ENCODE measurements at places on chromosomes 13 and 19. TPM values are rescaled to one million over a fixed set of nuclear protein-coding genes. Genes with fewer than 3 reads are reported as not detected.

MAMSTR gene
- total RNA-seq: 0.57 TPM

SYDE1 gene
- 1.0 TPM for total RNA-seq

INAFM1 gene
- total RNA-seq: 2.1 TPM

AMER2 gene
- total RNA-seq: not detected

SIGLEC5 gene
- total RNA-seq: not detected

GNA15 gene
- 93.0 TPM for total RNA-seq

PRRG2 gene
- total RNA-seq: 7.9 TPM

IZUMO4 gene
- total RNA-seq: 2.4 TPM

GRIN2D gene
- total RNA-seq: under 0.01 TPM

OLFM2 gene
- 1.7 TPM for total RNA-seq

NAPSA gene
- under 0.01 TPM for total RNA-seq

LSM7 gene
- 74.5 TPM for total RNA-seq

TMC4 gene
- total RNA-seq: 71.6 TPM

ZNF534 gene
- 0.07 TPM for total RNA-seq

ZNF880 gene
- total RNA-seq: 28.6 TPM

F7 gene
- total RNA-seq: not detected

EFNB2 gene
- total RNA-seq: 109 TPM

C2CD4C gene
- total RNA-seq: 0.21 TPM

SCN1B gene
- 0.64 TPM for total RNA-seq

THSD8 gene
- not detected for total RNA-seq

ZNF121 gene
- 125 TPM for total RNA-seq

FXYD3 gene
- total RNA-seq: 245 TPM

EXOC3L2 gene
- total RNA-seq: not detected

KANK3 gene
- 1.7 TPM for total RNA-seq

PNPLA6 gene
- total RNA-seq: 51.6 TPM

NHLRC3 gene
- 9.6 TPM for total RNA-seq

SYNE4 gene
- 5.2 TPM for total RNA-seq

ZNF430 gene
- 8.2 TPM for total RNA-seq

RFPL4AL1 gene
- total RNA-seq: not detected

ZNF573 gene
- 7.9 TPM for total RNA-seq

GARIN5A gene
- 0.68 TPM for total RNA-seq

PGLYRP1 gene
- total RNA-seq: not detected

BRSK1 gene
- 0.34 TPM for total RNA-seq

LILRB5 gene
- not detected for total RNA-seq

MBD3L4 gene
- total RNA-seq: not detected

RFX1 gene
- total RNA-seq: 1.7 TPM

AP3D1 gene
- 208 TPM for total RNA-seq

C13orf42 gene
- not detected for total RNA-seq

LMTK3 gene
- total RNA-seq: 3.6 TPM

ZNF135 gene
- total RNA-seq: 1.7 TPM

IGFL1 gene
- total RNA-seq: under 0.01 TPM

CEACAM16 gene
- not detected for total RNA-seq

CD209 gene
- not detected for total RNA-seq

CEACAM4 gene
- total RNA-seq: not detected

NOVA2 gene
- not detected for total RNA-seq

LCP1 gene
- total RNA-seq: 18.5 TPM

DCLK1 gene
- under 0.01 TPM for total RNA-seq

GDF15 gene
- total RNA-seq: 183 TPM

PROZ gene
- total RNA-seq: not detected

R3HDM4 gene
- total RNA-seq: 46.1 TPM

ZNF285 gene
- total RNA-seq: 8.2 TPM

Measured in nasal cavity respiratory epithelium epithelial cell of viscerocranial mucosa (primary cell).